ENCODE measurements at places on chromosomes 1 and 21. TPM values are rescaled to one million over a fixed set of nuclear protein-coding genes. Genes with fewer than 3 reads are reported as not detected.

The SSBP3 gene
- polyA plus RNA-seq: 119 TPM

The ITGB3BP gene
- 80.7 TPM for polyA plus RNA-seq

The OR2W3 gene
- 0.77 TPM for polyA plus RNA-seq

The FAM131C gene
- polyA plus RNA-seq: 0.24 TPM

The MXRA8 gene
- 163 TPM for polyA plus RNA-seq

The LCE6A gene
- polyA plus RNA-seq: not detected

The WNT2B gene
- polyA plus RNA-seq: 3.5 TPM

The CYP4Z1 gene
- 0.35 TPM for polyA plus RNA-seq

The LYPLAL1 gene
- 58.8 TPM for polyA plus RNA-seq

The KRTAP11-1 gene
- not detected for polyA plus RNA-seq

The S100PBP gene
- 57.5 TPM for polyA plus RNA-seq

The SLC1A7 gene
- polyA plus RNA-seq: 0.82 TPM

The SEMA4A gene
- 15.2 TPM for polyA plus RNA-seq

The KCNH1 gene
- polyA plus RNA-seq: 0.59 TPM

The OR2M3 gene
- polyA plus RNA-seq: 0.04 TPM

The IQCC gene
- polyA plus RNA-seq: 8.7 TPM

The CCDC24 gene
- 10.6 TPM for polyA plus RNA-seq

The UBE2J2 gene
- 47.9 TPM for polyA plus RNA-seq

The TUT4 gene
- 117 TPM for polyA plus RNA-seq

The PDZK1IP1 gene
- 0.44 TPM for polyA plus RNA-seq

The S100A7A gene
- polyA plus RNA-seq: not detected

The PGBD5 gene
- 3.3 TPM for polyA plus RNA-seq

The MAP10 gene
- 6.6 TPM for polyA plus RNA-seq

The CRP gene
- not detected for polyA plus RNA-seq

The TNFRSF18 gene
- polyA plus RNA-seq: 1.4 TPM

The EFNA3 gene
- polyA plus RNA-seq: 5.6 TPM

The MX2 gene
- 2.0 TPM for polyA plus RNA-seq

The CHI3L1 gene
- 0.43 TPM for polyA plus RNA-seq

The OR2T35 gene
- not detected for polyA plus RNA-seq

The ODR4 gene
- polyA plus RNA-seq: 24.2 TPM

The SPRR2A gene
- polyA plus RNA-seq: not detected

The LYPD8 gene
- not detected for polyA plus RNA-seq

The B3GALT6 gene
- 17.9 TPM for polyA plus RNA-seq

The ARHGAP30 gene
- polyA plus RNA-seq: 4.7 TPM

The ARHGEF16 gene
- 12.1 TPM for polyA plus RNA-seq

The HPDL gene
- polyA plus RNA-seq: 2.1 TPM

The RHEX gene
- 0.23 TPM for polyA plus RNA-seq

The GJB3 gene
- 0.21 TPM for polyA plus RNA-seq

The TTC22 gene
- 4.9 TPM for polyA plus RNA-seq

The SH3BGR gene
- 0.77 TPM for polyA plus RNA-seq

The KRTAP19-1 gene
- polyA plus RNA-seq: not detected
